ENCODE measurements at places on chromosomes 3 and 15. TPM values are rescaled to one million over a fixed set of nuclear protein-coding genes. Genes with fewer than 3 reads are reported as not detected.

GRCh38 chr3:176172492-176172891 lies 1024.8 kb downstream of the TBL1XR1 start:
- no peak for DNase-seq

Gene ABHD6
- 6.6 TPM for polyA plus RNA-seq

DNA sequence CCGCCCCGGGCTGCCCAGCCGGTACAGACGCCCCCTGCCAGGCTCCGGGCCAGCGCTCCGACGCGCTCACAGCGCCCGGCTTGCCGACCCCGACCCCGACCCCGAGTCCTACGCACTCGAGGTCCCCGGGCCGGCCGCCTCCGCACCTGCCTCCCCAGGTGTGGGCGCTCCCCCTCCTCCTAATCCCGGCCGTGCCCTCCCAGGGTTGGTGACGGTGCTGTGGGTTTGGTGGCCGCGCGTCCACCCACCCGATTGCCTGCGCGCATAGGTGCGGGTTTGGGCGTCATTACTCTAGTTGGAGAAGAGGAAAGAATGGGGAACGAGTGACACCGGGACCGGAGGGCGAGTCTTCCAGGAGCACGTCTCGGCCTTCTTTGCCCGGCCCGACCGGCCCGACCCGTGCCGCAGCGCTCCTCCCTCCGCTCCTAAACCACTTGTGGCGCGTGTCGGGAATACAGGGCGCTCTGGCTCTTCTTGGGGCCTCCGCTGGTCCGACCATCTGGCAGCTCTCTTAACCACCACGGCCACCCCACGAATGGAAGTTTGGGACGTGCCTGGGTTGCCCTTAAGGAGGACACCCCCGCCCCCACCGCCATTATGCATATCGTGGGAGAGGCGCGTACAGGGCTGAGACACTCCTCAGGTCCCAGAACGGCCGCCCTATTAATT lies 810 bp upstream of the THRB start:
- DNase-seq: no peak

- DNase-seq: no peak
These were observed 59.0 kb downstream of the GPD1L start for GRCh38 chr3:32165442-32165841.

DNA sequence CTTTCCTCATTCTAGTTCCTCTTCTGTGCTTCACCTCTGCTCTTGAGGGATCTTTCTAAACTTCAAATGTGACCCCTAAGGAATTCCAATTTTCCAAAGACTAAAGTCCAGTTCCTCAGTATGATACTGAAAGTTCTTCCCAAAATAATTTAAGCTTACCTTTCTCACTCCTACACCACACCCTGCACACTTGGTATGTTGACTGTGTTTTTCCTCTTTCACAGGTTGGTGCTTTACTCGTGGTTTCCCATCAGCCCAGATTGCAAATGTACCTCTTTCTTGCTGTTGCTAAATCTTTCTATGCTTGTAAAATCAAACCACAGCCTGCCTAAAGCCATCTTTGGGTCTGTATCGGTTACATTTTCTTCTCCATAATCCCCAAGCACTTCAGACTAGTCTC lies 30.5 kb upstream of the CLDN16 start:
- DNase-seq: no peak

Gene GOLGA8R
- 0.21 TPM for polyA plus RNA-seq

- DNase-seq: no peak
These were observed 212.2 kb downstream of the FOXP1 start for GRCh38 chr3:71371282-71371681.

Gene CD47
- polyA plus RNA-seq: 18.5 TPM

GRCh38 chr3:89606151-89606550 lies 498.7 kb downstream of the EPHA3 start:
- no peak for DNase-seq

Data from CD14-positive monocyte (primary cell).